ENCODE measurements at places on chromosomes 2 and 18. TPM values are rescaled to one million over a fixed set of nuclear protein-coding genes. Genes with fewer than 3 reads are reported as not detected.

FEV gene
- total RNA-seq: not detected

CFAP65 gene
- not detected for total RNA-seq

MC4R gene
- total RNA-seq: not detected

ALPI gene
- not detected for total RNA-seq

ILKAP gene
- total RNA-seq: 74.8 TPM

VIL1 gene
- 0.27 TPM for total RNA-seq

NGEF gene
- total RNA-seq: not detected

LRRC30 gene
- not detected for total RNA-seq

EPB41L3 gene
- total RNA-seq: 2.8 TPM

KIAA1328 gene
- 8.6 TPM for total RNA-seq

LRRTM4 gene
- total RNA-seq: not detected

RBKS gene
- total RNA-seq: 1.6 TPM

KDM3A gene
- total RNA-seq: 65.7 TPM

HOXD8 gene
- total RNA-seq: not detected

IL36RN gene
- total RNA-seq: not detected

SCYGR4 gene
- total RNA-seq: not detected

TDRD15 gene
- not detected for total RNA-seq

NCKAP5 gene
- total RNA-seq: not detected

EVA1A gene
- total RNA-seq: not detected

Data from T-helper 1 cell treated with Interleukin-12 subunit alpha and Interleukin-12 subunit beta and Interleukin-4 antibody, amounts not matched to agents 30 ng/mL and 1 ng/mL, for 36 hours (primary cell).